ENCODE measurements at places on chromosomes 16 and 17.

GRCh38 chr17:3968015-3968414 lies 3.8 kb upstream of the ATP2A3 start:
- DNase-seq = no peak

DNA sequence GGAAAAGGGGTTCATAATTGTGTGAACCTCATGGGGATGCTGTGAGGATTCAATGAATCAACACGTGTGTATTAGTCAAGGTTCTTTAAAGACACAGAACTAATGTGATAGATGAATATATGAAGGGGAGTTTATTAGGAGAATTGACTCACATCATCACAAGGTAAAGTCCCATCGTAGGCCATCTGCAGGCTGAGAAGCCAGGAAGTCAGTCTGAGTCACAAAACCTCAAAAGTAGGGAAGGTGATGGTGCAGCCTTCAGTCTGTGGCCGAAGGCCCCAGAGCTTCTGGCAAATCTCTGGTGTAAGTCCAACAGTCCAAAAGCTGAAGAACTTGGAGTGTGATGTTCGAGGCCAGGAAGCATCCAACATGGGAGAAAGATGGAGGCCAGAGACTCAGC lies 413.4 kb downstream of the CDH13 start:
- DNase-seq = peak; percentile 8

- no peak for DNase-seq
These were observed 878 bp downstream of the TRIM72 start for GRCh38 chr16:31214708-31215286.

GRCh38 chr17:44006272-44006597 lies 1.8 kb downstream of the NAGS start:
- DNase-seq = no peak

DNA sequence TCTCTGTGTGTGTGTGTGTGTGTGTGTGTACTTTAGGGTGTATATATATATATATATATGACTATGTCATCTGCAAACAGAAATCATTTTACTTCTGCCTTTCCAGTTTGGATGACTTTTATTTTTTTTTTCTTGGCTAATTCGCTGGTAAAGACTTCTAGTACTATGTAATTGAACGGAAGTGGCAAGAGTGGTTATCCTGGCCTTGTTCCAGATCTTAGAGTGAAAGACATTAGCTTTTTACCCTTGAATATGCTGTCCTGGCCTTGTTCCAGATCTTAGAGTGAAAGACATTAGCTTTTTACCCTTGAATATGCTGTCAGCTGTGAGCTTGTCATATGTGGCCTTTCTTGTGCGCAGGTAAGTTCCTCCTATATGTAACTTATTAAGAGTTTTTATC lies 72.7 kb upstream of the MYOCD start:
- no peak for DNase-seq

GRCh38 chr17:79356839-79357447 lies 253.9 kb downstream of the RBFOX3 start:
- no peak for DNase-seq

DNA sequence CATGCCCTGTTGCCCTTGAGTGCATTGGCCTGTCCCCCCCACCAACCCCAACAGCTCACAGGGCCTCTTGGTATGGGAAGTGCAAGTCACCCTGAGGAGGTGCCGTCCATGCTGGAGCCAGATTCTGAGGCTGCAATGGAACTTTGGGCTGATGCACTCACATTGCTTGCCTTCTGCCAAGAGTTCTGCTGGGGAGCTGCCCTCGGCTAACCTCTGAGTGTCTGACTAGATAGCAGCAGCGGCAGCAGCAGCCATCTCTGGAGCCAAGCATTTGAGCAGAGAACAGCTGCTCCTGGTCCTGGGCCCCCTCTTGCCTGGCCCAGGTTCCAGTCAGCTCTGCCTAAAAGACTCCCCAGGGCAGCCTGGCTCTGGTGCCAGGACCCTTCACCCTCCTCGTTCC lies 61.5 kb downstream of the GNAO1 start:
- no peak for DNase-seq

DNA sequence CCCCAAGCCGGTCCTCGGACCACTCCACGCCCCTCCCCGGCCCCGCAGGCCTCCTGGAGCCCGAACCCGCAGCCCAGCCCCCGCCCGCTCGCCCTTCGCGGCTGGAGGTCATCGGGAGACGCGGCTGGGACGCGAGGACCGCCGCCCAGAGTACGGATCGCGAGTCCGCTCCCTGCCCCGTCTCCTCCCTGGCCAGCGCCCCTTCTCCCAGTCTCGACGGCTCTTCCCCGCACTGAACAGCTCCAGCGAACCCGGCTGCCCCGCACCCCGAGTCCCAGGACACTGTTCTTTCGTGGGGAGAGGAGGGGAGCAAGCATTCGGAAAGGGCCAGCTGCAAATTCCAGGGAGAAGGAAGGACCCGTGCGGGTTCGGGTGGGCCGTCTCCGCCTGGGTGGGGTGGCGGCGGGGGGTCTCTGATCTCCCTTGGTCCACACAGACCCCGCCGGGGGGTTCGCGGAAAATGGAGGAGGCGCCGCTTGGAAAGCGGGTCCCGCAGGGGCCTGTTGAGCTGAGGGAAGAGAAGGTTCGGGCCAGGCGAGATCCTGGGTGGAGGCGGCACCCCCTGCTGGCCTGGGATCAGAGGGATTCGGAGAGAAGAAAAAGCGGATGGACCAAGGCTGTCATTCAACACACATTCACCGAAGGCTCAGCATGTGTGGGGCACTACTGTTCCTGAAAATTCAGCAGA lies 632 bp upstream of the RTN4RL1 start:
- peak; percentile 60 for DNase-seq

GRCh38 chr17:78910497-78911284 lies 7.7 kb upstream of the CEP295NL start:
- DNase-seq = no peak

DNA sequence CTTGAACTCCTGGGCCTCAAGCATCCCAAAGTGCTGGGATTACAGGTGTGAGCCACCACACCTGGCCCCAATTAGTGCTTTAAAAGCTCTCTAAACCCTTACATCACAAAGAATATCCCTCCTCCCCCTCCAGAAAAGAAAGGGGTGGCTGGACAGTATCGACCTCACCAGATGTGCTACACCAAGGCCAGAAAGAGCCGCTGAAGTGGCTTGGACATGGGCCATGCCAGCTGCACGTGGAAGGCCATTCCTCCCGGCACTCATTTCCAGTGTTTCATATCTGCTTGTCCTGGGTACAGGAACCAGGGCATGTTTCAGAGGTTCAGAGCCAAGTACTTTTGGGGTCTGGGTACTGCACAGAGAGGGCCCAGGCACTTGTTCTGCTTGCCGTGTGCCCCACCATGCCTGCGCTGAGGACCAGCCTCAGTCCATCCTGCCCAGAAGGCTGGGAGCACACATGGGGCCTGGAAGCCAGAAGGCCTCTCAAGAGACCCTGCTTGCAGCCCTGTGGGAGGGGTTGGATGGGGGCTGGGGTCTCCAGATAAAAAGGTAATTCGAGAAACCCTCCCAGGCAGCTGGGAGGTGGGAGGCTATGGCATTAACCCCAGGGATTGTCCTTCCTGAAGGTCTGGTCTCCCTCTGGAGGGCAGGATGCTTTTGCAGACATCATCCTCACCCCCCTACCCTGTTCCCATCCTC lies 3.5 kb upstream of the SRRM2 start:
- no peak for DNase-seq

- DNase-seq = no peak
These were observed 845 bp downstream of the SP2 start for GRCh38 chr17:47896672-47897490.

DNA sequence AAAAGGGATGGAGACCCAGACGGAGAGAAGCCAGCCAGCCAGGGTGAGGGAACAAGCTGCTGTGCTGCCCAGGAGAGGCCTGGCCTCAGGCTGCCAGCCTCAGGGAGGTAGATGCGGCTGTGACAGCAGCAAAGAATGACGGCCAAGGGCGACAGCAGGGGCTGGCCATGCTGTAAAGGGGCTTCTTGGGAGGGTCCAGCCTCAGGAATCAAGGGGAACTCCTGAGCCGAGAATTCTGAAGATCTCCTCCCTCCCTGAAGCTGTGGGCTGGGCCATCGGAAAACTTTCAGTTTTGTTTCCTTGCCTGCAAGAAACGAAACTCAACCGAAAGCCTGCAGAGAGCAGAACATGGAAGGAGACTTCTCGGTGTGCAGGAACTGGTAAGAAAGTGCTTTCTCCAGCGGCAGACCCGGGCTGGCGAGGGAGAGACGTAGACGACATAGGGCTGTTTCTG lies at the start of gene XAF1:
XAF1 (plus strand) TSS at position 316 of the 454 bp plus-strand sequence; CDS start at position 349, 33 bp downstream.
- no peak for DNase-seq

GRCh38 chr17:38693700-38694329 lies 11.3 kb upstream of the MLLT6 start:
- no peak for DNase-seq

DNA sequence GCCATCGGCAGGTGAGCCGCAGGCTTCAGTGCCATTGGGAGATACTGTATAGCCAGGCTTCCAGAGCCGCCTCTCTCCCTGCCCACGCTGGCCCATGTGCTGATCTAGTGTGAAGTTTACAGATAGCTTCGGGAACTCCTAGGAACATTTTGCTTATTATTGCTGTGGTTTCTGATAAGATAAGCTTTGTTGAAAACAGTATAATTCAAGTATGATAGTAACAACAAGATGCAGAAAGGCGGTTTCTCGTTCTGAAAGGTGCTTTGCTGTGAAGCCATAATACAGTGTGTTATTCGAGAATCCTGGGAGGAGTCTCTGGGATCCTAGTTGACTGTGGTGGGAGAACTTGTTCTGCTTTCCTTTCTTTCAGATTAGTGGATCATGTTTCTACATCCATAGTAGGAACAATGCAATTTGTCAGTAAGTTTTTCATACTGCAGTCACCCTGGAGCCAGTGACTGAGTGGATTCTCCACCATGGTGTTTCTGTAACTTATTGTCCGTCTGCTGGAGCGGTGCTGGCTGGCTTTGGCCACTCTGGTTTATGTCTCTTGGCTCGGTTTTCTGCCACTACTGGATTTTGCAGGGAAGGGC lies 31.5 kb downstream of the RAB11FIP3 start:
- no peak for DNase-seq

All from T1000 (cell line).